Karpas-422 (cell line): ENCODE measurements at places on chromosomes 2 and 18. TPM values are rescaled to one million over a fixed set of nuclear protein-coding genes. Genes with fewer than 3 reads are reported as not detected.

GRCh38 chr18:76098674-76099411 lies 396.2 kb downstream of the ZNF516 start:
- no peak for DNase-seq
- no peaks in the 10 kb centered on the region; the same call in 1 of the 2 replicates for H3K36me3 ChIP-seq
- 0 out of 2 replicates have a peak, but pooled peaks cover 3% of the 10 kb centered on the region for H3K27me3 ChIP-seq
- H3K27ac ChIP-seq, result no peak overlapping the region
- no peak overlapping the region for H3K4me3 ChIP-seq
- no peaks in the 10 kb centered on the region for H3K4me1 ChIP-seq

The RBFA gene
- total RNA-seq, result 68.8 and 76.4 TPM in 2 replicates

The INHA gene
- not detected in 2 replicates for total RNA-seq

GRCh38 chr2:46847726-46848412 lies 67.7 kb downstream of the MCFD2 start:
- H3K4me1 ChIP-seq, result peaks cover 10% of the 10 kb centered on the region
- no peak overlapping the region for H3K4me3 ChIP-seq
- DNase-seq, result no peak
- H3K36me3 ChIP-seq, result no peaks in the 10 kb centered on the region
- H3K27me3 ChIP-seq, result no peaks in the 10 kb centered on the region; the same call in 1 of the 2 replicates
- no peak overlapping the region for H3K27ac ChIP-seq

DNA sequence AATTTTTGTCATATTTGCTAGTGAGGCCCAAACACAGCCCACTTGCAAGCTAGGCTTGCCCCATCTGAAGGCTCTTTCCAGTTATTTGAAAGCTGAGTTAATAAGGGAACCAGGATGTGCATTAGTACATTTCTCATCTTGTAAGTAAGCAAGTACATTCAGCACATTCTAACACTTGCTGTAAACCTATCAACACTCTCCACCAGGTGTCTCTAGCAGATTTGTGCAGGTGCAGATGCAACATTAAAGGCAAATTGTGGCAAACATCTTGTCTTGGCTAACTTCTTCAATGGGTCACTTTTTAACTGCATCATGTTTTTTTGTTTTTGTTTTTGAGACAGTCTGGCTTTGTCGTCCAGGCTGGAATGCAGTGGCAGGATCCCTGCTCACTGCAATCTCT lies 25.3 kb upstream of the MFSD6 start:
- peak; percentile 82 for DNase-seq
- H3K27me3 ChIP-seq, result no peaks in the 10 kb centered on the region
- H3K4me1 ChIP-seq, result no peaks in the 10 kb centered on the region
- no peak overlapping the region for H3K27ac ChIP-seq
- H3K4me3 ChIP-seq, result no peak overlapping the region

GRCh38 chr2:161745866-161746614 lies 121.8 kb downstream of the SLC4A10 start:
- no peaks in the 10 kb centered on the region for H3K4me1 ChIP-seq
- DNase-seq, result no peak
- H3K4me3 ChIP-seq, result no peak overlapping the region
- no peaks in the 10 kb centered on the region for H3K27me3 ChIP-seq
- H3K27ac ChIP-seq, result no peak overlapping the region
- H3K36me3 ChIP-seq, result no peaks in the 10 kb centered on the region

The DYTN gene
- not detected in 2 replicates for total RNA-seq

GRCh38 chr2:72539071-72539552 lies 286.7 kb downstream of the EXOC6B start:
- H3K4me1 ChIP-seq, result no peaks in the 10 kb centered on the region
- no peak for DNase-seq
- H3K4me3 ChIP-seq, result no peak overlapping the region
- no peaks in the 10 kb centered on the region for H3K27me3 ChIP-seq
- H3K36me3 ChIP-seq, result no peaks in the 10 kb centered on the region

GRCh38 chr2:157793053-157793612 lies 83.0 kb downstream of the ACVR1 start:
- no peak overlapping the region for H3K4me3 ChIP-seq
- H3K27ac ChIP-seq, result no peak overlapping the region
- DNase-seq, result no peak
- no peaks in the 10 kb centered on the region for H3K36me3 ChIP-seq
- no peaks in the 10 kb centered on the region for H3K27me3 ChIP-seq

The SMAD7 gene
- total RNA-seq, result 1.3 and 2.1 TPM in 2 replicates
